T-helper 17 cell (primary cell): ENCODE measurements at places on chromosomes 6 and 20. TPM values are rescaled to one million over a fixed set of nuclear protein-coding genes. Genes with fewer than 3 reads are reported as not detected.

DNA sequence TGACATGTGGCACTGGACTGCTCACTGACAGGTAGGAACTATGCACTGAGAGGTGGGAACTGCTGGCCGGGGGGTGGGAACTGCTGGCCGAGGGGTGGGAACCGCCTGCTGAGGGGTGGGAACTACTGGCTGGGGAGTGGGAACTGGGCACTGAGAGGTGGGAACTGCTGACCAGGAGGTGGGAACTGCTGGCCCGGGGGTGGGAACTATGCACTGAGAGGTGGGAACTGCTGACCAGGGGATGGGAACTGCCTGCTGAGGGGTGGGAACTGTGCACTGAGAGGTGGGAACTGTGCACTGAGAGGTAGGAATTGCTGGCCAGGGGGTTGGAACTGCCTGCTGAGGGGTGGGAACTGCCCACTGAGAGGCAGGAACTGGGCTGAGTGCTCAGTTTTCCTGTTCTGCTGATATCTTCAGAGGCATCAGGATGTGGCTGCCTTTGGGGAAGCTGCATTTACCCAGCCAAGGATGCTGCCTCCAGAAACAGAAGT lies 90.2 kb downstream of the THBS2 start:
- no peak for DNase-seq

DNA sequence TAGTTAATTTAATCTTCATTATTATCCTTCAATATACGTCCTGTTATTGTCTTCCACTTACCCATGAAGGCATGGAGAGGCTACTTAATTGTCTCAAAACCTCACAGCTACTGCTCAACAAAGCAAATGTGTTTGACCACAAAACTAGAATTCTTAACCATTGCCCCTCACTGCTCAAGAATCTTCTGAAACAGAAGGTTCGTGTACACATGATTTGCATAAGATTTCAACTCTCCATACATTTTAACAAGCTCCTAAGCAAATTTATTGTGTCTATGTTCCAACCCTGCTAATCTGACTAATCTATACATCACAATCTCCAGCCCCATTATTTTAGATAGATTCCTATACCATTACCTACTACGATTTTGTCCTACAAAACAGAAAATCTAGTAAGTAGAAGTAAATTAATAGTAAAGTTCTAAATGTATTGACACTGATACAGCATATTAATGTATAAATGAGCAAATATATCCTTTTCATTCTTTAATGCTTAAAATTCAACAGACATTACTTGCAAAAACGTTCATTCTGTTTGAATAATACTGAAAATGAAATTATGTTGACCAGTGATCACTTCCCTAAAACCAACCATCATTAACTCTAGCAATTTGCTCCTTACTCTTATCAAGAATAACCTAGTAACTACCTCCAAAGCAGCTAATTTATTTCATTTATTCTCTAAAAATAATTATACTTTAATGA lies 89.7 kb upstream of the RNF217 start:
- no peak for DNase-seq

DNA sequence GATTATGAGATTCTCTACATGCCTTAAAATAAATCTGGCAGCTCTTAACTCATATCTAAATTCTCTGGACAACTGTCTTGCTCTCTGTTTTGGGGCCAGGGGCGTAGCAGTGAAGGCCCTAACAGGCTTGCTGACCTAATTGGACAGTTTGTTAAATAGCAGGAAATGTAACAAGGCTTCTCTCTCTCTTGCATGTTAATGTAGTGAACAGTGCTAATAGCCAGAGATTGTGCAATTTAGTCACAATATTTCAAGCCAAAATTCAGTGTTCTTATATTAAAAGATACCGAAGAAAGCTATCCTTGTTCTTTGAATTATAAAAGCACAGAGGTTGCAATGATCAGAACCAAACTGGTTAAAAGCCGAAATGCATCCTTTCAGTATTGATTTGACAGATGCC lies 3.0 kb downstream of the PPP1R3D start:
- DNase-seq, result no peak

- no peak for DNase-seq
Observed at GRCh38 chr6:12138381-12138780, 126.3 kb downstream of the HIVEP1 start.

DNA sequence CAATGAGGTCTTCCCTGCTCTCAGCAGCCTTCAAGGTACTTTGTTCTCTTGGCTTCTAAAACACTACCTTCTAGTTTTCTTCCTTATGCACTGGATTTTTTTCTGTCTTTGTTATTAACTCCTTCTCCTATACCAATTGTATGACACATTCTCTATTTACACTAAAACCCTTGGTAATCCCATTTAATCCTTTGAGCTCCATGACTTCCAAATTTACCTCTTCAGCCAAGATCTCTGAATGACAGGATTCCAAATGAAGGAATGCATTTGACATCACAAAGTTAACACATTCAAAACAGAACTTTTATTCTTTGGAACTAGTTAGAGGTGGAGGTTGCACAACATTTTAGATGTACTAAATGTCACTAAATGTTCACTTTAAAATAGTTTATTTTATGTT lies 86.6 kb upstream of the SAMD5 start:
- no peak for DNase-seq

DNA sequence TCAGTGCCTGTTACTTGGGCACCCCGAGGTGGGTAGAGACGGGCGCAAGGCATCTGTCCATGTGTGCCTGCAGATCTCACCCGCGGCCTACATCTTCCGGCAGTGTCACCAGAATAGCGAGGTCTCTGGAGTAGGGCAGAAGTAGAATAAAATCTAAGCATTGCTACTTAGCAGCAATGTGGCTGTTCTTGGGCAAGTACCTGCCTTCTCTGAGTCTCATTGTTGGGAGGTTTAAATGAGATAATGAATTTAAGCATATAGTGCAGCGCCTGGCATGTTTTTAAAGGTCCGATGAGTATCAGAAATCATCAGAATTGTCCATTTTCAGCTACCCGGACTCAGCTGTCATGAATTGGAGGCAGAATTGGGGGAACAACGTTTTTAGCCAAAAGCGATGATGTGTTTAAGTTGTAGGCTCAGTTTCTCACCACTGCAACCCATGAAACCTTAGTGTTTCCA lies 800 bp downstream of the ABCC10 start:
- DNase-seq, result no peak

DNA sequence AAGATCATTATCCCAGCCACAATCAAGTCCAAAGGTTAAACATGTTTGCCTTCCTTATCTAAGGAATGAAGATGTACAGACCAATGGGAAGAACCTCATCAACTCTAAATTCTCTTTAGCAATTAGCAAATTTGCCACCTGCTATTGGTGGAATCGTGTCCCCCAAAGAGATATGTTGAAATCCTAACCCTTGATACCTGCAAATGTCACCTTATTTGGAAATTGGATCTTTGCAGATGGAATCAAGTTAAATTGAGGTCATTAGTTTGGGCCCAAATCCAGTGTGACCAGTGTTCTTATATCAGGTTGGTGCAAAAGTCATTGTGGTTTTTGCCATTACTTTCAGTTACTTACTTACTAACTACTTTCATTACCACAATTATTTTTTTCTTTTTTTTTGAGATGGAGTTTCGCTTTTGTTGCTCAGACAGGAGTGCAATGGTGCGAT lies 31.3 kb downstream of the KLHL31 start:
- no peak for DNase-seq

DNA sequence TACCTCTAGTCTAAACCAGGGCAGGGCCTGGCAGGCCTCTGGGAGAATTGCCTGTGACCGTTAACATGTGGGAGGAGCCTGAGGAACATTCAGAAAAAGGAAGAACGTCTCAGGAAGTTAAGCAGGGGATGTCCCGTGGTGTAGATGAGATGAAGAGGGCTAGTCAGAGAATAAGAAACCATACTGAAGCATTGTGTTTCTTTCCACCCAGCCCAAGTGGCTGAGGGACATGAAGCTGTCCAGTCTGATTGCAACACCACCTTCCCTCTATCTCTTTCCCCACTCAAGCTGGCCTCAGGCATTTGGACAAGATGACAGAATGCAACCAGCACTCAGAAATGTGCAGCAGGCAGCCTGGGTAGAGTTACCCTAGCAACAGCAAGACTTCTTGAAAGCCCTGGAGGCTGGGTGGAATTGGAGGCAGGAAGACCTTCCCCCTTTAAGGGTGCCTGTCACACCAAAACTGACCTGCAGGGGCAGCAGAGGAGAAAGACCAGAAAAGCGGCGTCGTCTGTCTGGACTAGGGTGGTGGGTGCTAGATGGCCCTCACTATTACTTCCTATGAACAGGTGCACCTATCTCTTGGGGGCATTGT lies 186.1 kb downstream of the UNC5CL start:
- DNase-seq, result no peak

- no peak for DNase-seq
Observed at GRCh38 chr6:470901-471448, 79.4 kb downstream of the IRF4 start.

- no peak for DNase-seq
Observed at GRCh38 chr6:168179133-168179532, 100.1 kb upstream of the FRMD1 start.

GRCh38 chr6:67642582-67642981 lies 992.5 kb upstream of the ADGRB3 start:
- DNase-seq, result no peak

GRCh38 chr20:38392356-38392755 lies 42.8 kb downstream of the SNHG17 start:
- DNase-seq, result no peak

DNA sequence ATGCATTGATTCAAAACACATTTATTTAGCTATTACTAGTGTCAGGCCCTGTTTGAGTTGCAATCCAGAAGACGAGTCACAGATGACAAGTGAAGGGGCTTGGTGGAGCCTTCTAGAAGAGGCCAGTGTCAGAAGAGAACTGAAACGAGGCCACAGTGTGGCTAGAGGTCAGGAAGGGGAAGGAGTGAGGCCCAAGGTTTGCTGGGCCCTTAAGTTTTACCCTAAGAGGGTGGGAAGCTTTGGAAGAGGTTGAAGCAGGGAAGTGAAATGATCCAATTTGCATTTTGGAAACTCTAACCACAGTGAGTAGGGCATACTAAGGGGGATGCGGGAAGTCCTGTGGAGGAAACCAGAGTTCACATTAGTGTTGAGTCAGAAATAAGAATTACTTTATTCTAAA lies 25.0 kb downstream of the TTK start:
- no peak for DNase-seq

- DNase-seq, result no peak
Observed at GRCh38 chr6:24881376-24881775, 54.4 kb downstream of the RIPOR2 start.

- no peak for DNase-seq
Observed at GRCh38 chr6:12892151-12892550, 175.6 kb downstream of the PHACTR1 start.

- no peak for DNase-seq
Observed at GRCh38 chr20:52242237-52243230, 51.0 kb upstream of the ZFP64 start.

DNA sequence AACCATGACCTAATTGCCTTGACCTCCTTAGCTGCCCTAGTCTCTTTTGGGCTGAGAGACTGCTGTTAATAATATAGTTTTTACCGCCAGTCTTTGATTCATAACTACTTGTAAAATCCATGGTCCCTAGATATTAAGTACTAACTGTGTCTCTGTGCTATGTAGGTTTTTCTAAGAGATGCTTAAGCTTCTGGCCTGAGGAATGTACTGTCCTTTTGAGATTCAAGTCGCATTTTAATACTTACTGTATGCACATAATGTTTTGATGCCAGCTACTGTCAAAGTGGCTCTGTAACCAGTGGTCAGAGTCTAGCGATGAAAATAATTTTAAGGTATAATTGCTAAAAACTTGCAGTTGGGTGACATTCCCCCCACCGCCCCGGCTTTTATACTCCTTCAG lies 2.1 kb downstream of the AKAP12 start:
- DNase-seq, result no peak

DNA sequence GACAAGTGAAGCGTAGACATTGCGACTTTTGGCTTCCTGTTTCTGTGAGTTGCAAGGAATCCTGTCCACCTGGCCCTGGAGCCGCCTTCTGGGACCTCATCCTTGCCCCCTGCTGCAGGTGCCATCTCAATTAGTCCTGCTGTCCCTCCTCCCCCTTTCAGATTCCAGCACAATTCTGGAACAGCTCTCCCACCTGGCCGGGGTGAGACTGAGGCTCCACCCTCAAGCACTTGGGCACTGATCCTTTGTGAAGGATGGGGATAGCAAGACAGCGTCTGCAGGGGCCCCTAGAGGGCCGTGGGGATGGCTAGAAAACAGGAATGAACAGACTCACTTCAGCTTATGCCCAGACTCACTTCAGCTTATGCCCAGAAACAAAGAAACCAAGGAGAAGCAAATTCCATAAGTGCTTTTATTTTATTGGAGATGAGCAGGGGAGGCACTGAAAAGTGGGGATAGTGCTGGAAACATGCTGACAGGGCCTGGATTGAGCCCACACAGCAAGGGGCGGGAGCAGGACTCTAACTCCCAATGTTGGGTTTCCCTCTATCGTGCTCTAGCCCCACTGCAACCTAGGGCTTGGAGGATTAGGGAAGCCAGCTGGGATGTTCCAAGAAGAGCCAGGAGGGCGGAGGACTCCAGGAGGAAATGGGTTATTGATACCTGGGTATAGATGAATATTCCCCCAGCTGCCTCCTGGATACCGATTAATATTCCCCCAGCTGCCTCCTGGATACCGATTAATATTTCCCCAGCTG lies 1.4 kb downstream of the C6orf15 start:
- DNase-seq, result no peak

GRCh38 chr20:31515775-31516107 lies 1.5 kb downstream of the HM13 start:
- no peak for DNase-seq

- DNase-seq, result no peak
Observed at GRCh38 chr6:114718186-114718585, 375.4 kb upstream of the HS3ST5 start.

DNA sequence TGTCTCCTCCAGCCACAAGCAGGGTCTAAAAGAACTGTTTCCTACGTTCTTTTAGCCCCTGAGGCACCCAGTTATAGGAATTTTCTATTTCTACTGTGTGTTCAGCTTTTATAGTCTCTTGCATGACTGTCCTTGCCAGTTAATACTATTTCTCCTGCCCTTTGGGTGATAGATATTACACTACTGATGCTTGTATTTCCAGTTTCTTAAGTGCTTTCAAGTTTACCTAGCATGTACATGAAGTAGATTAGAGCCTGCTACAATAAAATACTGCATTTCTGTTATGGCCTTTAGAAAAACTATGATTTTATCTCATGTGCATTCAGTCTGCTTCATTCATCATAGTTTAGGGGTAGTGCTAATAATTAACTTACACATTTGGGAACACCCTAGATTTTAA lies 89.6 kb downstream of the FOXO3 start:
- DNase-seq, result no peak

Gene MOG
- total RNA-seq, result not detected

Gene CDK5RAP1
- 61.9 TPM for total RNA-seq

Gene MAFB
- total RNA-seq, result 0.86 TPM

Gene MDFI
- total RNA-seq, result not detected

Gene ATP5F1E
- total RNA-seq, result 57.8 TPM

Gene FAM83C
- not detected for total RNA-seq

Gene ERGIC3
- total RNA-seq, result 158 TPM

Gene ASXL1
- total RNA-seq, result 198 TPM

Gene ALDH5A1
- 4.7 TPM for total RNA-seq

Gene KCNK15
- not detected for total RNA-seq

Gene LY6G6C
- total RNA-seq, result not detected

Gene MCM8
- total RNA-seq, result 3.4 TPM

Gene ENPP1
- 2.1 TPM for total RNA-seq

Gene NR2E1
- total RNA-seq, result not detected

Gene ARMH2
- 1.1 TPM for total RNA-seq
